Activated naive CD8-positive, alpha-beta T cell treated with anti-CD3 and anti-CD28 coated beads, Interleukin-2, amount 50 U/mL, for 24 hours (primary cell): ENCODE measurements at places on chromosomes 16 and 17.

GRCh38 chr16:27721531-27722181 lies 171.7 kb downstream of the KATNIP start:
- H3K4me1 ChIP-seq: no peaks in the 10 kb centered on the region
- peaks cover 3% of the 10 kb centered on the region for H3K36me3 ChIP-seq
- DNase-seq: no peak
- H3K27me3 ChIP-seq: no peaks in the 10 kb centered on the region
- no peak overlapping the region for H3K4me3 ChIP-seq

DNA sequence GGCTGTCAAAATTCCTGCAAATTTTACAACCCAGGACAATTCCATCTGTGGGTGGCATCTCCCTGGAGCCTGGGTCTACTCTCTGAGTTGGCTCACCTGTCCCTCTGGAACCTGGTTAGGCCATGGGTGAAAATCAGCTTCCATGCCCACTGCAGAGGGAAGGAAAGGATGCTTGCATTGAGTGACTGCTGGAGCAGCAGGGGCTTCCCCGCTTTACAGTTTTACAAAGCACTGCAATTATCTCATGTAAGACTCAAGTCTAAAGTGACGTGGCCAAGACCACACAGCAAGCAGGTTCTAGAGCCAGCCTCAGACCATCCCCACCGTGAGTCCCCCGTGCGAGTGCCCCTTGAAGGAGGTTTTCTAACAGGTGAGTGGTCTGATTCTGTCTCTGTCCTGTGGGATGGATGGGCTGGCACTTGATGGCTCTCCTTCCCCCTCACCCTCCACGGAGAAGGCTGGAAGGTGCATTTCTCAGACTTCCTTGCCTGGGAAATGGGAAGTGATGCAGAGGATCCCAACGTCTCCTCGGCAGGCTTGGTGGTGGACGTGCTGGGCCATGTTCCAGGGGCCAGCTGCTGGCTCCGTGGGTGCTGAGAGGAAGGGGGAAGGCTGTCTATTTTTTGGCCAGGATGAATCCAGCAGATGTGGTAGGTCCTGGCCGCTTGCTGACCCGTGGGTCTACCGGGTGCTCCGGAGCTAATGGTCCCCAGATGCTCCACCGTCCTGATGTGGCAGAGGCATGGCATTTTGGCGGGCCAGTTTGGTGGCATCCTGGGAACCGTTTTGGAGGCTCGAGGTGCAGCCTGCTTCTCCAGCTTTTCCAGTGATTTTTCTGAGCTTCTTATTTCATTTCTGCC lies 26.3 kb upstream of the CBX4 start:
- peaks cover 6% of the 10 kb centered on the region for H3K4me1 ChIP-seq
- H3K4me3 ChIP-seq: no peak overlapping the region
- peaks cover 12% of the 10 kb centered on the region for H3K27me3 ChIP-seq
- no peak overlapping the region for H3K27ac ChIP-seq
- no peaks in the 10 kb centered on the region for H3K36me3 ChIP-seq
- no peak for DNase-seq

DNA sequence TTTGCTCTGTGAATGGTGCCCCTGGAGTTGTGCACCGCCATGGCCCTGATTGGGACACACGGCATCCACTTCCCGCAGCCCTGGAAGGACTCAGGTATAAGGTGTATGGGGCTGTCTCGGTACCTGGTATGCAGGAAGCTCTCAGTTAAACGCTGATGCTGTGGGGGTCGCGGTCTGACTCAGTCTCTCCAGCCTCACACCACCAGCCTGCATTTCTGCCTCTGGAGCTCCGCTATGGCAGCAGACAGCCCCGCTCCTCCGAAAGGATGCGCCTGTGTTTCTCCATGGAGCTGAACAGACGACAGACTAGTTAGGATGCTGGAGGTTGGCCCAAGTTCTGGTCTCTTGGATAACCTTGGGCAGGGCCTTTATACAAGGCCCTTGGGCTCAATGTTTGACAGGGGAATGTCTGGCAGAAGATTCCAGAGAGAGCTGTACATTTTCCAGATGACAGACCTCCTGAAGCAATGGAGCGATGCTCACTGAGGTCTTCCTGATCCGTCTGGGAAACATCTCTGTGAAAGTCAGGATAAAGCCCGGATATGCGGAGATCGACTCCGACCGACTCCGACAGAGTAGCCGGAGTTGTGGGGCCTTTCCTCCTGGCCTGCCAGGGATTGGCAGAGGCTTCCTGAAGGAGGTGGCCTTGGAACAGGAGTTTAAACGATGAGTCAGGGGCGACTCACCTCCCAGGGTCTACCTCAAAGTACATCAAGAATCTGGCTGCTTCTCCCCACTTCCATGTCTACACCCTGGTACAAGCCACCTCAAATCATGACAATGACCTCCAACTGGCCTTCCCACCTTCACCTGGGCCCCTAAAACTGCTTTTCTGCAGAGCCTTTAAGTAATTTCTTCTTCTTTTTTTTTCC lies 21.9 kb upstream of the BCAR1 start:
- H3K27ac ChIP-seq: no peak overlapping the region
- DNase-seq: no peak
- H3K4me1 ChIP-seq: no peaks in the 10 kb centered on the region
- no peak overlapping the region for H3K4me3 ChIP-seq
- H3K36me3 ChIP-seq: no peaks in the 10 kb centered on the region

DNA sequence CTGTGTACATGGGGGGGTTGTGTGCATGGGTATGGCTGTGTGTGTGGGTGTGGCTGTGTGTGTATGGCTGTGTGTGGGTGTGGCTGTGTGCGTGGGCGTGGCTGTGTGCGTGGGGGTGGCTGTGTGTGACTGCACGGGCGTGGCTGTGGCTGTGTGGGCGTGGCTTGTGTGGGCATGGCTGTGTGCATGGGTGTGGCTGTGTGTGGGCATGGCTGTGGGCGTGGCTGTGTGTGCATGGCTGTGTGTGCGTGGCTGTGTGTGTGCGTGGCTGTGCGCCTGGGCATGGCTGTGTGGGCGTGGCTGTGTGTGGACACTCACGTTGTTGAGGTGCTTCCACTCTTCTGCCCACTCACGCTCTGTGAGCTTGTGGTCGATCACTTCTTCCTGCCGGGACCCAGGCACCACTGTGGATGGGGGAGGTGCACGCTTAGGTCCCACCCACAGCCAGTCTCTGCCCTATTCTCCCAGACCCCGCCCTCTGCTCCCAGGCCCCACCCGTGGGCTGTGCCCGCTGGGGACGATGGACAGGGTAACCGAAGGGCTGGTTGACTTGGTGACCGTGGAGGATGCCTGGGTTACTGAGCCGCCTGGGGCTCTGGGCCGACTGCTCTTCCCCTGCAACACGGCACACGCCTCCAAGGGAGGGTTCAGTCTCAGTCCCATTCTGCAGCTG lies 16.0 kb upstream of the PABPN1L start:
- no peak overlapping the region for H3K27ac ChIP-seq
- no peak overlapping the region for H3K4me3 ChIP-seq
- no peaks in the 10 kb centered on the region for H3K27me3 ChIP-seq
- H3K36me3 ChIP-seq: no peaks in the 10 kb centered on the region
- peaks cover 2% of the 10 kb centered on the region for H3K4me1 ChIP-seq

DNA sequence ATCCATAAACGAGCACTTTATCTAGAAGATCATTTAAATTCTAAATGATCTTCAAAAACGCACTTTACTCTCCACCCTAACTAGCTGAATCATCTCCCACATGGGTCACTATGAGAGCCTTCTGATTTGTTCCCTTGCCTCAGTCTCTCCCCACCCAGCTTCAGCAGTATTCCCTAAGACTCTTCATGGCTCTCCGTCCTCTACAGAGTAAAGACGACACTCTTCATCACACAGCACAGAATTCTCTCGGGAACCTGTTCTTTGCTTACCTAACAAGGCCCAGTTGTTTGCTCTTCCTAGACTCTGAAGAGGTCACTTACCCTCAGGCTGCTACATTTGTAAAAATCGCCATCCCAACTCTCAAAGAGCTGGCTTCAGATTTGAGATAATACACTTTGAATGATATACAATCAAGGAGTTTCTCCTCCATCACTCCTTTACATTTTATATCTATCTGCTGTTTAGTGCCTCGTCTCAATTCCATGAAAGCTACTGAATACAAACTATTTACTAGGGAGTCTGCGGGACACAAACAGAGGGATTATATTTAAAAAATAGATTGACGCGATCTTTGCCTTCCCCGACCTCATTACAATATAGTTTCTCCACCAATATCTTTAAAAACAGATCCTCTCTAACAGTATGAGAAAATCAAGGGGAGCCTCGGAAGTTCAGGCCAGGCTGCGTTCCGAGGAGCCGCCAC lies 511 bp upstream of the LIG3 start:
- no peak for DNase-seq
- no peaks in the 10 kb centered on the region for H3K27me3 ChIP-seq
- H3K4me1 ChIP-seq: peaks cover 53% of the 10 kb centered on the region
- H3K4me3 ChIP-seq: peak overlapping the region; percentile 88

- H3K4me1 ChIP-seq: no peaks in the 10 kb centered on the region
- H3K4me3 ChIP-seq: no peak overlapping the region
- H3K27me3 ChIP-seq: no peaks in the 10 kb centered on the region
- H3K36me3 ChIP-seq: no peaks in the 10 kb centered on the region
- no peak overlapping the region for H3K27ac ChIP-seq
- DNase-seq: no peak
These were observed 206.5 kb upstream of the CDH5 start for GRCh38 chr16:66159987-66160386.

DNA sequence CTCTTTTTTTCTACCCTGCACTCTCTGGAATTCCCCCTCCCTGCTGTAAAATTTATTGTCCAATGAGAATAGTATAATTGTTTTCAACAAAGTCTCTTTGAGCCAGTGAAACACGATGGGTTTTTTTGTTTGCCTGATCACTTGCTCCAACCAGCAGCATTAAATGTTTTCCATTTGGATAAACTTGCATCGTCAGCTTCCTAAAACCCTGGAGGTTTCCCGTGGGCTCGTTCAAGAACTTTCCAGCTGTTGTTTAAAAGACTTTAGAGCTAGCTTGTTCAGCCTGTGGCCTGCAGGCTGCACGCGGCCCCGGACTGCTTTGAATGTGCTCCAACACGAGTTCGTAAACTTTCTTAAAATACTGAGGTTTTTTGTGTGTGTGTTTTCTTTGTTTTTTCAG lies 14.9 kb downstream of the NAGPA start:
- H3K27me3 ChIP-seq: no peaks in the 10 kb centered on the region
- no peaks in the 10 kb centered on the region for H3K36me3 ChIP-seq
- H3K4me3 ChIP-seq: no peak overlapping the region
- H3K4me1 ChIP-seq: no peaks in the 10 kb centered on the region
- no peak for DNase-seq
- H3K27ac ChIP-seq: no peak overlapping the region

DNA sequence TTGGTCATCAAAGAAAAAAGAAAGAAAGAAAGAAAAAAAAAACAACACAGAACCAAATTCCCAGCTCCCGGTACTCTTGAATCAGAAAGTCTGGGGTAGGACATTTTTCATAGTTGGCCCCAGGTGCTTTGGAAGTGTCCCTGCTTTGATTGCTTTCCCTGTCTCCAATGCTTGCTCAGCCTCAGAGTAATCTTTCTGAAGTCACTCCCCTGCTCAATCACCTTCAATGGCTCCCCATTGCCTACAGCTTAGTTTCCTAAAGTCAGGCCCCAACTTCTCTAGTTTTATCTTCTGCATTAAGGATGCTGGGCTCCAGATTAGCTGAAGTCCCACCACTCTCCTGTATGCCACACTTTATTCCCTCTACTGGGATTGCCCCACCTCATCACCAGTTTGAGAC lies 17.1 kb downstream of the CNGB1 start:
- H3K4me3 ChIP-seq: no peak overlapping the region
- no peaks in the 10 kb centered on the region for H3K27me3 ChIP-seq
- H3K27ac ChIP-seq: no peak overlapping the region
